ENCODE measurements at places on chromosomes 7 and 10. TPM values are rescaled to one million over a fixed set of nuclear protein-coding genes. Genes with fewer than 3 reads are reported as not detected.

The IMPDH1 gene
- 31.2 TPM for total RNA-seq

The FAM200A gene
- 5.6 TPM for total RNA-seq

The HOXA5 gene
- not detected for total RNA-seq

The SPDYE6 gene
- total RNA-seq = not detected

The ASB10 gene
- 12.8 TPM for total RNA-seq

The ZNF316 gene
- 18.3 TPM for total RNA-seq

The TMEM236 gene
- total RNA-seq = 0.71 TPM

The UFSP1 gene
- total RNA-seq = 4.3 TPM

The PRLHR gene
- not detected for total RNA-seq

The TRIM74 gene
- total RNA-seq = not detected

The NUB1 gene
- total RNA-seq = 30.6 TPM

The CARD11 gene
- 1.3 TPM for total RNA-seq

The PIK3AP1 gene
- 5.1 TPM for total RNA-seq

The RADIL gene
- total RNA-seq = 6.8 TPM

The LRRC61 gene
- total RNA-seq = 4.3 TPM

The TRIM56 gene
- 22.4 TPM for total RNA-seq

- DNase-seq = peak; percentile 3
Measured at GRCh38 chr10:131898061-131898460, 2.7 kb upstream of the PPP2R2D start.

DNA sequence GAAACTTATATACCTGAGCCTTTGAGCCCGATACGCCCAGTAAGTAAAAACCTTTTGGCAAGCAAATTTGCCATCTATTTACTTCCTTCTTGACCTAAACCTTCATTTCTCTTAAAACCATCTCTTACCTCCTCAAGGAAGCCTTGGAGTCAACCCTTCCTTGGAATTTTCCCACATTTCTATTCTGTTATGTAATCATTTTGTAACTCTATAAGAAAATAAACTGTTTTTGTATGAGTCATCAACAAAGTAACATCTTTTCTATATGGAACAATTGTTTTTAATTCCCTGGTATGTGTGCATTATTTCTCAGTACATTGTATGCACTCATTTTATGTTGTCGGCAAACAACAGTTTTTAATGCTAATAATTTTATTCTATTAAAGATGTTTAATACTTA, 162.0 kb downstream of the TEX36 start:
- no peak for DNase-seq

GRCh38 chr7:29033584-29033983, 75.5 kb upstream of the TRIL start:
- DNase-seq = no peak

GRCh38 chr7:149202831-149203231, 7.5 kb downstream of the ZNF282 start:
- no peak for DNase-seq

DNA sequence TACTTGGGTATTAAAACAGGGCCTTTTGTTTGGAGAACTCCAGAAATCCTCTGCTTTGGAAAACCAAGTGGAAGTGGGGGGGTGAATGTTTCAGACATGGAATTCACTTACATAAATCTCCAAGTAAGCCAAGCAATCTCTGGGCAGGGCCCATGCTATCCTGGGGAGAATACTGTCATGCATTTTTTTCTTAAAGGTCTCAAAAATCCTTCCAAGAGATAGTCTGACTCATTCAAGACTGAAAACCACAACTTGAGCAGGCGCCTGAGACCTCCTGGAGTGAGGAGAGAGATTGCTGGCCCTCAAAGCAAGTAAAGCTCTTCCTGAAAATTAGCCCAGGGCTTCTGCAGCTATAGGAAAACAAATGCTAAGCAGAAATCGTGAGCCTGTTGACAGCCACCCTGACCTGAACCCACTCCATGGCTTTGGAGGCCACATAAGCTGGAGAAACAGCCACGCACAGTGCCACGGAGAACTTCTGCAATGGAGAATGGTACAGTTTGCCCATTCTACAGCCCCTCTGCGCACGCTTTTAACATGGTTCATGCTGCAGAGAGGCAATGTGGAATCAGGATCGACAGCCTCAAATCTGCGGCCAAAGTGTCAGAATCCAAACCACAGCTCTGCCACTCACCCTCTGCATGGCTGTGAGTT, 203.1 kb upstream of the AUTS2 start:
- peak; percentile 31 for DNase-seq

GRCh38 chr7:12456506-12456905, 52.8 kb upstream of the VWDE start:
- DNase-seq = no peak

DNA sequence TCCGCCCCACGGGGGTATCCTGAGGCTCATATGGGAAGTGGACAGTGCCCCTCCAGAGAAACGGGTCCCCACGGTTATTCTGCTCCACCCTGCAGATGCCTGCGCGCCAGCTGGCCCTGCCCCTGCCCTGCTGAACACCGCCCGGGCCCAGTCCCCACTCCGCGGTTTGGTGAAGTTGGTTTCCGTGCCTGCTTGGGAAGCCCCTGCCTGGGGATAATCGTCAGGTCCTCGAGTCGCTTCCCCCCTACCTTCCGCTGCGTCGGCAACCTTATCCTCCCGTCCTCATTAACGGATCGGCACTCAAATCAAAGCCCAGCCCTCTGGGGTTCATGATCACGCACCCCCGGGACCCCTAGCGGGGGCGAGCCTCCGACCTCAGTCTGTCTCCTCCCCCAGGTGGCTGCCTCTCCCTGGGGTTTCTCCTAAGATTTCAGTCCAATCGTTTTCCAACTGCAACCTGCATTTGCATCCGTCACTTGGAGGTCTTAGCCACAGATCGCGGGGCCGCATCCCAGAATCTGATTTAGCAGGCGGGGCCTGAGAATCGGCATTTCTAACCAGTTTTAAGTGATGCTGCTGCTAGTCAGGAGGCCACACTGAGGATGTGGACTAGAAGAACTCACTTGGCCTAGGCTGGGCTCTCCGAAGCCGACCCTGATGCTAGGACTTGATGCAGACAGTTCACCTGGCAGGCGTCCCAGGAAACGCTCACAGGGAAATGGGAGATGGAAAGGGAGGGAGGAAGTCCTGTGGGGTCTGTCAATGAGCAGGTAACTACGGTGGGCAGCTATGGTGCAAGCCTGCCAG, 27.6 kb downstream of the WDR86 start:
- no peak for DNase-seq

GRCh38 chr7:125126376-125126775, 196.8 kb upstream of the POT1 start:
- DNase-seq = no peak

- no peak for DNase-seq
Measured at GRCh38 chr7:159027056-159027788, 117.4 kb downstream of the VIPR2 start.

- no peak for DNase-seq
Measured at GRCh38 chr7:142785841-142786250, 15.1 kb downstream of the PRSS2 start.

DNA sequence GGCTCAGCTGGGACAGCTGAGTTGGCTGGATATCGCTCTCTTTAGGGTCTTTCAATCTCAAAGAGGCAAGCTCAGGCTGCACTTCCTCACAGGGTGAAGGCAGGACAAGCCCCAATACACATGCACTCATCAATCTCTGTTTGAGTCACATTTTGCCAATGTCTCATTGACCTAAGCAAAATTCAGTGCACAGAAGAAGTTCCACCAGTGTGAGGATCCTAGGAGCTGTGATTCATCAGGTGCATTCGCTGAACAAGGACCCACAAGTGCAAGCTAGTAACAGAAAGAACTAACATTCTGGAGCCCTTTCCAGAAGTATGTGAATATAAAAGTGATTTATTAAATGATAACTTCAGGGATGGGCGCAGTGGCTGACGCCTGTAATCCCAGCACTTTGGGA, 477.2 kb downstream of the GPAM start:
- no peak for DNase-seq

DNA sequence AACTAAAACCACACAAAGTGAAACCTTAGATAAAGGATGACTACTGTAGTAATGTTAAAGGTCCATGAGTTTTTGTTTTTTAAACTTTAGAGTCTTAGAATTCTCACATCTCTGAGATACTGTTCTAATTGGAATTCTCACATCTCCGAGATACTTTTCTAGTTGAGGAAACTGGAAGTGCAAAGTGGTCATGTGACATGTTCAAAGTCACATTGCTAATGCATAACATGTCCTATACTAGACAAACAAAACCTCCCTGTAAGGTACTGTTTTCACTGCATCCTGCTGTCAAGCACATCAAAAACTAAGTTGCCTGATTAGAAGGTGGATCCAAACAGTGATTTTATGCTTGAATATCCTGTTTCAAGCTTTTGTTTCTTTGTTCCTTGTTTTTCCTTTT, 13.9 kb downstream of the TAX1BP1 start:
- no peak for DNase-seq

- DNase-seq = peak; percentile 57
Measured at GRCh38 chr7:29988424-29989256, 961 bp downstream of the SCRN1 start.

DNA sequence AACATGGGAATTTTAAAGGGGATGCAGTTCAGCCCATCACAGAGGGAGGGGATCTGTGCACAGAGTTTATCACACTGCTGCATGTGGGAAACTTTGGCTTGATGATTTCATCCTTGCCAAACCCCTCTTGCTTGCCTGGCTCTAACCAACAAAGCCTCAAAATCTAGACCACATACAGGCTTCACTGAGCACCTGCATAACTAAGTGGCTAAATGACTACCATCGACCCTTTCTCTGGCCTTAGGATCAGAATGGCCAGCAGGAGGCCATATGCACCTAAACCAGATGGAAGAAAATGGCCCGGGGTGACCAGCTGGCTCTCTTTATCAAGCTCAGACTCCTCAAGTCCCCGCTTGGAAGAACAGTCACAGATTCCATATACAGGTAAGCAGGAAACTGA, 15.6 kb upstream of the ZNF25 start:
- DNase-seq = no peak

GRCh38 chr10:80492848-80493521, 38.9 kb downstream of the TSPAN14 start:
- no peak for DNase-seq

DNA sequence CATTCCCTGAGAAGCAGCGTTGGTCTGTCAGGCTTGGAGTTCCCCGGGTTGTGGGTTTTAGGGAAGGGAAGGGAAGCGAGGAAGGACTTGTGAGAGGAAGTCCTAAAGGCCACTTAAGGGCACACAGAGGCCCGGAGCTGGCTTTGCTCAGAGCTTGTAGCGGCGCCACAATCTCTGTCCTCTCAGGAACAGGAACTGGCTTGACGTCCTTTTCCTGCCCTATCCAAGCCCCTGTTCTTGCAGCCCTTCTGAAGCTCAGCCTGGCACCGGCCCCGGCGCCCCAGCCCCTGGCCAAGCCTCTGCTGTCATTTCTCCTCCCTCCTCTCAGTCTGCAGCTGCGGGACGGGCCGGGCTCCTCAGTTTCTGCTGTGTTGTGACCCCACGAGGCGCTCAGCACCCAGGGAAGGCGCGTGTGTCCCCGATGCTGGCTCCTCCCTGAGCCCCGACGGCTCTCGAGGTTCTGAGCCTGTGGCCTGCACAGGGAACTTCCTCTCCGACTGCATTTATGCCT, at the start of gene GIMAP8:
Gene GIMAP8 (plus strand): TSS at position 140 of the 511 bp plus-strand sequence. CDS start 16,069 bp downstream, outside the sequence.
- peak; percentile 85 for DNase-seq

DNA sequence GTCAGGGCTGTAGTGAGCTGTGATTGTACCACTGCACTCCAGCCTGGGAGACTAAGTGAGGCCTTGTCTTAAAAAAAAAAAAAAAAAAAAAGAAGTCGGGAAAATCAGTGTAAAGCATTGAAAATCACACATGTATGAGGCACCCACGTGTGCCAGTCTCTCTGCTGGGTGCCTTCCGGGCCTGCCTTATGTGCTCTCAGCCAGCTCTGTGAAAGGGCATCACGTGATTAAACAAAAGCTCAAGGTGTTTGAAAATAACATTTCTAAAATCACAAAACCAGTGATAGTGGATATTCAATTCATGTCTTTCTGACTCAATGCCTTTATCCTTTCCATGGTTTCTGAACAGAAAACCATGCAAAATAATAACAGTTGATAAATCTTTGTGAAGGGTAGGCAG, 125.2 kb upstream of the PALS2 start:
- no peak for DNase-seq

GRCh38 chr10:58384544-58384998, 639 bp upstream of the TFAM start:
- no peak for DNase-seq

DNA sequence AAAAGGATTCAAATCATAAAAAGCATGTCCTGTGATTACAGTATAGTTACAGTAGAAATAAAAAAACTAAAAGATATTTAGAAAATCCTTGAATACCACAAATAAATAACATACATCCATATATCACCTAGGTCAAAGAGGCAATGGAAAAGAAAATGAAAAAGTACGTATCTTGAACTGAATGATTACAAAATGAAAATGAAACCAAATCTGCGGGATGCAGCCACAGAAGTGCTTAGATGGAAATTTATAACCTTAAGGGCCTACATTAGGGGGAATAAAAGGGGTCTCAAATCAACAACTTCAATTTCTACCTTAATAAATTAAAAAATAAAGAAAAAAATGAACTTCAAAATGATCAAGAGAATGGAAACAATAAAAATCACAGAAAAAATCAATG, 879.0 kb upstream of the CELF2 start:
- no peak for DNase-seq

DNA sequence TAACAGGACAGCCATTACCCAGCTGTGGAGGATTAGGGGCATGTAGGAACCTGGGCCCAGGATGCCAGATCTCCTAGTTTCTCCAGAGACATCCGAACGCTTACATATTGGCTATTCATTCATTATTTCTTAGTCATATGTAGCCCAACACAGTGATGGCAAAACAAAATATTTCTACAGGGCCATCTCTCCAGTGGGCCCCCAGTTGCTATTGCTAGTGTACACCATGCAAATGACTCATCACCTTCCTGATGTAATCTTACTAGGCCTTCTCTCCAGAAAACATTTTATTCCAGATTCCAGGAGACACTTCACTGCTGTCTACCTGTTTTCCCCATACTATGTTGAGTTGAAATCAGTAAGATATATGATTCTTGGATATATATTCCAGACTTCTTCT, 201.7 kb downstream of the PLXDC2 start:
- DNase-seq = no peak

GRCh38 chr10:35565602-35566081, 39.5 kb upstream of the GJD4 start:
- DNase-seq = peak; percentile 37

DNA sequence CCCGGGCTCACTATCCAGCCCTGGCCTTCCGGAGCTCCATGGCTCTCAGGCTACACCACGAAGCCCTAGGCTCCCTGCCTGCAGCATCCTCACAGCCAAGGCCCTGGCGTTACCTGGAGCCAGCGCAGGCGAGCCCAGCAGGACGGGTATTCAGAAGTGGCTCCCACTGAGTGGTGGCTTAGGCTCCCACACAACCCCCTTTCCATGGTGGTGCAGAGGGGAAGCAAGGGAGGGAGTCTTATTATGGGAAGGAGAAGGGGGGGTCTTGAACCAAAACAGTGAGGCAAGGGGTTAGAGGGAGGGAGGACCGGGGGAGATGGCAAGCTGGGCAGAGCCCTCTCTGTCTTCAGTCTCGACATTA, 29.6 kb upstream of the NDST2 start:
- no peak for DNase-seq

- no peak for DNase-seq
Measured at GRCh38 chr10:3126741-3127346, 45.7 kb downstream of the PITRM1 start.
